T-cell (primary cell): ENCODE measurements at places on chromosomes 6 and 20. TPM values are rescaled to one million over a fixed set of nuclear protein-coding genes. Genes with fewer than 3 reads are reported as not detected.

ME1 gene
- total RNA-seq, result 1.0 TPM

MYMX gene
- total RNA-seq, result not detected

SYCP2L gene
- total RNA-seq, result not detected

C6orf141 gene
- total RNA-seq, result not detected

TRERF1 gene
- 20.5 TPM for total RNA-seq

NKAIN2 gene
- total RNA-seq, result not detected

UNC5CL gene
- 7.3 TPM for total RNA-seq

GRCh38 chr20:37822141-37822601 is 80.8 kb upstream of the VSTM2L start:
- DNase-seq, result no peak

DNA sequence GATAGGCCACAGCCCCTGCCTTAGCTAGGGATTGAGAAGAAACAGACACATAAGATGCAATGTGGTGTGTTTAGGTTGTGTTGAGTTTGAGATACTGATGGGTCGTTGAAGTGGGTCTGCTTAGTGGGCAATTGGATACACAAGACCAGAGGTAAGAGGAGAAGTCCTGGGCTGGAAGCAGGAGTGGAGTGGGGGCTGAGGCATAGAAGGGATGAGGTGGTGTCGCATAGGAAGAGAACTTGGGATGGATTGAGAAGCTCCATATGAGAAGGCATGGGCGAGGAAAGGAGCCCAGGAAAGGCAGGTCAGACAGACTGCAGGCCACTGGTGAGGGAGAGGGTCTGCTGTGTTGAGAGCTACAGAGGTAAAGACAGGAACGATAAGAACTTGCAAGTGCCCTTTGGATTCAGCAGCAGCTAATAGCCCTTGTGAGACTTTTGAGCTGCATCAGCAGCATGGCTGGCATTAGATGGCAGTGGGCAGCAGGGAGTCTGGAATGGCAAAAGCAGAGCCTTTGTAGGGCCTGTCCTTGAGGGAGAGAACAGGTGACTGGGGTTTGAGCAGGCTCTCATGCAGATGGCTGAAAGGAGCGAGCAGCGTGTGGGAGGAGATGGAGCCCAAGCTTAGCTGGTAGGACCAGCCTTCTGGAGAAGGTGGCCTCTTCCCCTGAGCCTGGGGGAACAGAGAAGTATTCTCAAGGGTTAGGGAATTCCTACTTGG is 33.2 kb downstream of the PLCG1 start:
- no peak for DNase-seq

- DNase-seq, result no peak
Measured at GRCh38 chr20:32078791-32079190, 26.7 kb downstream of the HCK start.

DNA sequence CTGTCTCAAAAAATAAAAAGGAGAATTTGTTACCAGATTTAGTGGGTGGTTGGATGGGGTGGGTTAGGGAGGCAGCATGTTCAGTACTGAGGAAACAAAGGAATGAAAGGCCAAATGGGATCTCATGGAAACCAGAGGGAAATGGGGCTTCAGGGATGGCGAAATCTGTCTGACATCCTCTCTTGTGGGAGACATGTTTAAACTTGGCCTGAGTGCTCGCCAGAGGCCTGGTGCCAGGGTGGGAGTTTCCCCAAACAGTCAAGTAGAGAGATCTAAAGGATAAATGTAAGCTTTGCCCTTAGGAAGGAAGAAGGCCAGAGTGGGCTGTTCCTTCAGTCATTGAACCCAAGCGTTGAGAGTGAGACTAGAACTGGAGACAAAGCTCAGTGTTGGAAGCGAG is 61.9 kb upstream of the AKIRIN2 start:
- DNase-seq, result no peak

DNA sequence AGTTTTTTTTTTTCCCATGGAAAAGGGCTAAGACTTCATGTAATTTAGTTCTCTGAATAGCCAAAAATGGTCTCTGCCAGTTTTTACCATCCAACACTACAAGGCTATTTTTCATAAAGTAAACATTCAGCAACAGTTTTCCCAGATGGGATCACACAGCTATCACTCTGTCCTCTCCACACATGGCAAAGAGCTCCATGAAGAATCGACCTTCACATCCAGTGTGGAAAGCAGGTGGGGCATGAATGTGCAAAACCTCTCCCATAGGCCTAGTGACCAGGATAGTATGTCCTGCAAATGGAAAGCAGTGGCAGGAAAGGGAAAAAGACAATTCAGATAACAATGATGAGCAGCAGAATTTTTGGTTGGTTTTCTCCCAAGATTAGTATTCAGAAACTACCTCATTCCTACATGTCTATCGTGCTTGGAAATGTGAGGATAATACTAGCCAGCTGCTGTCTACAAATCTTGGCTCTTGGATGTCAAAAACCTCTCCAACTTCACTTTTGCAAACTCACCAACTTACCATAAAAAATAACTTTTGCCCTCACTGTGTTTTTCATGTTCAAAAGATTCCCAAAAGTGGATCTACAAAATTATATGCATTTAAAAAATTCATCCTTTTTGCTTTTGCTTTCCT is 159.7 kb upstream of the MCHR2 start:
- no peak for DNase-seq
